ENCODE measurements at places on chromosomes 12 and 14.

- DNase-seq, result no peak
Observed at GRCh38 chr12:119775246-119775895, 101.7 kb downstream of the CIT start.

GRCh38 chr14:96225745-96226151 is 21.1 kb downstream of the BDKRB2 start:
- DNase-seq, result no peak

DNA sequence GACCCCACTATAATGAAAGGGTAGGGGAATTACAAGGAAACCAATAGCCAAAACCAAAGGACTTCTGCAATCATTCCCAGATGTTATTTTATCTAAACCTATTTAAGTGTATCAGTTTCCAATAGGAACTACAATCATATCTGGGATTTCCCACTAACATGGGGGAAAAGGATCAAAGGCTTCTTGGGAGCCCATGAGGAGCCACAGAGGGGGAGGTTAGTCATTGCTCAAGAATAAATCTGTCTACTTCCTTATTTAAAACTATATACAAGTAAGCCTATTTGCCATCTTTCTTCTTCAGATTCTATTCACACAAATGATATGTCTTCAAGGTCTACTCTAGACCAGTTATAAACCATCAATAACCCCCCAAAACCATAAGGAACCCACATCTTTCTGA is 33.1 kb downstream of the FGD6 start:
- DNase-seq, result no peak

- DNase-seq, result no peak
Observed at GRCh38 chr14:57302883-57303282, 34.1 kb downstream of the AP5M1 start.

- no peak for DNase-seq
Observed at GRCh38 chr12:93960521-93960920, 187.9 kb upstream of the PLXNC1 start.
